Amygdala (tissue), 56 donors: ENCODE measurements at places on chromosomes 2 and 18.

DNA sequence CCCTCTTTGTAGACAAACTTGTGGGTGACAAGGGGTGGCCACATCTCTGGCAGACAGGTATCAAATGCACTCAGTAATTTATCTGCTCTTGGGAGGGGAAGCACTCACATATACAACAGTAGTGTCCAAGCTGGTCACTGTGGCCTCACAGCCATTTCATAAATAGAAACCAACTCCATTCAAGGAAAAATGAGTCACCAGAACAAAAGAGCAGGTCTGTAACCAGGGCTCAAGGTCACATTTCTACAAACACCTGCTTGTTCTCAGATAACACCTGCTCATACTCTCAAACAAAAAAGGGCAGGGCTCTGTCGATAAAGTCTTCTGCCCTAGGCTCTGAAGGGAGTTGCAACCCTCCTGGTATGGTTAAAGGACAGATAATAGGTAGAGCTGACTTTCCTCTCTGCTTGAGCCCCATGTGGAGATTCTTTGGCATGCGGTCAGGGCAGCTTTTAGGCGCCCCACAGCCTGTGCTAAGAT lies 459.0 kb downstream of the BCL11A start:
- DNase-seq = no peak

GRCh38 chr2:74778381-74779264 lies 55.3 kb upstream of the HK2 start:
- no peak for DNase-seq

DNA sequence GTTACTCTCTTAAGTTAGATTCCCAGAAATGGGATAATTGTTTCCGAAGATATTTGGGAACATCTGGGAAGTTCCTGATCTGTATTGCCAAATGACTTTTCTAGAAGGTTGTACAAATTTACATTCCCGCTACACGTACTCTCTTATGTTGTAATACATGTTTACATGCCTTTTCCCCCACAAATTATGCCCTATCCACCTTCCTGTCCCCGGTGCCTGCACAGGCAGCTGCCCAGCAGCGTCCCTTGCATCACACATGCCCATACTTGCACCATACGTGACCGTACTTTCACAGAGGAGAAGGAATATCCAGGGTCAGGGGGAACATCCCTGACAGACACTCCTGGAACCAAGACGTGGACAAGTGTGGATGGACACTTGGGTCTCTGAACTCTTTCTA lies 24.2 kb upstream of the KLF11 start:
- no peak for DNase-seq

- no peak for DNase-seq
Observed at GRCh38 chr2:53173698-53174455, 593.7 kb upstream of the CHAC2 start.

GRCh38 chr2:62471816-62472215 lies 34.2 kb downstream of the TMEM17 start:
- peak; percentile 8 for DNase-seq

DNA sequence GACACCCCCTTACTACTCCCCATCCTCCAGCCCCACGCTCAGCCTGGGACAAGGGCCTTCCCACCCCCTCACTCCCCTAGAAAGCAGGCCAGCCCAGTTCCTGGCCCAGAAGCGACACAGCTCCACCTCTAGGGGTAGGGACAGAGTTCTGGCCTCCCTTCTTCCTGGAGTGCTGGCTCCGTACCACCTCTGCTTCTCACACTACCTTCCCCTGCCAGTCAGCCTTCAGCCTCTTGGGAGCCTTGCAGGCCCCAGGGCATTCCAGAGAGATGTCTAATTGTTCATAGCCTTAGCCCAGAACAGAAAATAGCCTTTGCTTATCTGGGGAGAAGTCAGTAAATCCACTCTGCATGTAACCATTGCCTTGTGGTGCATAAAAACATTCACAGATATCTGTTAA lies 13.1 kb upstream of the CATIP start:
- no peak for DNase-seq

- DNase-seq = no peak
Observed at GRCh38 chr2:111905990-111906735, 7.8 kb downstream of the MERTK start.

- no peak for DNase-seq
Observed at GRCh38 chr2:71243634-71244301, 16.9 kb upstream of the PAIP2B start.

- no peak for DNase-seq
Observed at GRCh38 chr2:233137040-233137439, 76.9 kb downstream of the INPP5D start.

DNA sequence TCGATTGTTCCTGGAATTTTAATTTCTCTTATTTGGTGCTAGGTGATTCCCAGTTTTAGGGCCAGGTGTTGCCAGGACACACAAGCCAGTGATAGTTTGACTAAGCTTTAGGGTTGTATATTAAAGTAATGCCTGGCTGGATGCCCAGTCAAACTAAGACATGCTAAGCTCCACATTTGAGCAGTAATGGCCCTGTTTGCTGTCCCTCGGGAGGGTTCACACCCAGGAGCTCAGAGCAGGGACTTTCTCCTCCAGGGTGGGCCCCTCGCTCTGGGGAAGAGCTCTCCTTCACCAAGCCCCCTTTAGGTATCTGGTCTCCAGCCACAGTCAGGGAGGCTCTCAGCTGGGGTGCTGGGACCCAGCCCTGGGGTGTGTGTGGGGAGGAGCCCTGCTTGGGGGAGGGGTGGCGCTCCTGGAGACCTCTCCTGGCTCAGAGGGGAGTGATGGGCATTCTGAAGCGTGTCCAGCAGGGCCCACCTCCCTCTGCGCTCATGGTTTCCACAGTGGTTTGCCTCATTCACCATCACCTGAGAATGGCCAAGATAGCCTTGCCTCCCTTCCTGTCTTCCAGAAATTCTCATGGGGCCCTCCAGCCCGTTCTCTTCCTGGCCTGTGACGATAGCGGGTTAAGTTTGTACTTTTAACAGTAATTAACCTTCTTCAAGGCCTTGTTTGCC lies 31.7 kb downstream of the INPP4A start:
- DNase-seq = no peak

DNA sequence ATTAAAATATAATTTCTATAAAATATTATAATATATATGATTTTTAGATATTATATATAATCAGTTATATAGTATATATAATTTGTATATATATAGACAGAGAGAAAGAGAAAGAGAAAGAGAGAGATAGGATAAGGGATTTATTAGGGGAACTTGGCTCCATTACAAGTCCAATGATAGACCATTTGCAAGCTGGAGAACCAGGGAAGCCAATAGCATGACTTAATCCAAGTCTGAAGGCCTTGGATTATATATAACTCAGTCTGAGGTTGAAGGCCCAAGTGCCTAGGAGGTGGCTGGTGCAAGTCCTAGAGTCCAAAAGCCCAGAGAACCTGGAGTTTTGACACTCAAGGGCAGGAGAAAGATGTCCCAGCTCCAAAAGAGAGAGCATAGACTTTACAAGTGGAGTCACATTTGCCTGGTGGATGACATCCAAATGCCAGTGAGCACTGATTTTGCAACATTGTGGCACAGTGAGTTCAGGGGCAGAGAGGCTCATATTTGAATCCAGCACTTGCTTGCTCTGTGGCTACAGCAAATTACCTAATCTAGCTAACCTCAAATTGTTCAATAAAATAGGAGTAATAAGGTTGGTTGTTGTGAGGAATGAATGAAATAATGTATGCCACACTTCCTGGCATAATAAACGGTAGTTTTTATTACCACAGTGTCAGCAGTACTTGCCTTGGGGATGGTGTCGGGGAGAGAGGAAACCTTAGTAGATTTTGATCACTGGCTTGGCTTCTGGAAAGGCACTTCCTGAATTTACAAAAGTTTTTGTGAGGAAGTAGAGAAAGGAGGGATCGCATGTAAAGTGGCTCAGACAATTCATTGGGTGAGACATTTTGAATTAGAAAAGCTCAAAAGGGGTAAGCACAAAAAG lies 69.6 kb upstream of the CD28 start:
- no peak for DNase-seq

DNA sequence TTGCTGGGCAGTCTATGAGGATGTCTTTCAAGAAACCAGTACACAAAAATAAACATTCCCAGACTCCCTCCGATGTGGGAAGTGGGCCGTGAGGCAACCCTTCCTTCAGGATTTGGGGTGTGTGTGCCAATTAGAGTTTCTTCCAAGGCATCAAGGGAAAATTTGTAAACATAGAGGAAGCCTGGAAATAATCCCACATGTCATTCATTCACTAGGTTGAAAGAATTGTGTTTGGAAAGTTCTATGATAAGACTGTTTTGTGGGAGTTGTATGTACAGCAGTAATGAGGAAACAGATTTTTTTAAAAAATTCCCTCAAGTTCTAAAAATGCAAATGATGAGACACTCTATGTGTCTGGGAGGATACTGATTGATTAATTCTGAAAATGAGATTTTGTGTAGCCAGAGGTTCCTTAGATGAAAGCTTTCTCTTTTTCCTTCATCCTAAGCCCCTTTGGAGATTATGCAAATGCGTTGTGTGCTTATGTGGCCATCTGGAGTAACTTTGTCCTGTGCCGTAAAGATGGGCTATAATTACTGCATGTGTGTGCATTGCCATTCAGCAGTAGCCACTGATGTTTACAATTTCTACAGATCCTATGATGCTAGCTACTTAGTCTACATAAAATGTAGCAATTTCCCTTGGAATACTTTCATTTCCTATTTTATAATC lies 107.8 kb upstream of the TPO start:
- DNase-seq = no peak

DNA sequence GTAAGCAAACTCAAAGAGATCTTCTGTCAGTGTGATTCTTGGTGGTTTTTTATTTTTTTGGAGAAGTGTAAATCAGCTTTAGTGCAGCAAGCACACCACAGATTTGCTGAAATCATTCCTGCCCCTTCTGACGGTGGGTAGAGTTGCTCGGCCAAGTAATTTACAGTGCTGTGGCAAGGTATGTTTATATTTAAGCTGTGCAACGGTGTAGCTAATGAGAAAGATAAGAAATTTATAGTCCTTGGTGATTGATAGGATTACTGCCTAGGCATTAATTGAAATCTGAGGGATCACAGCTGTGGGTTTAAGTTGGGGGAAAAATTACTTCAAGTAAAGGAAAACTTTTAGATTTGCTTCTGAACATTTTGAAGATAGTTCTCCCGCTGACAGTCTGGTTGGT lies 286.6 kb downstream of the AGAP1 start:
- no peak for DNase-seq

DNA sequence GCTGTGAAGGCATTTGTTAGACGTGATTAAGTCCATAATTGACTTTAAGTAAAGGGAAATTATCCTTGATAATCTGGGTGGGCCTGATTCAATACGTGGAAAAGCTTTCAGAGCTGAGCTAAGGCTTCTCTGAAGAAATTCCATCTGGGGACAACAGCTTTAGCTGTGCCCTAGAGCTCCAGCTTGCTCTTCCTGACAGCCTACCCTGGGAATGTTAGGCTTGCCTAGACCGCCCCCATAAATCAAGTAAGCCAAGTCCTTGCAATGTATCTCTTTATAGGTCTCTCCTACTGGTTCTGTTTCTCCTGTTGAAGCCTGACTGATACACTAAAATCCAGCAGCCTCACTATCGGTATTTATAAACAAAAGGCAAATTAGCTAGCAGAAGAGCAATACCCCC lies 160.0 kb downstream of the STK39 start:
- no peak for DNase-seq

DNA sequence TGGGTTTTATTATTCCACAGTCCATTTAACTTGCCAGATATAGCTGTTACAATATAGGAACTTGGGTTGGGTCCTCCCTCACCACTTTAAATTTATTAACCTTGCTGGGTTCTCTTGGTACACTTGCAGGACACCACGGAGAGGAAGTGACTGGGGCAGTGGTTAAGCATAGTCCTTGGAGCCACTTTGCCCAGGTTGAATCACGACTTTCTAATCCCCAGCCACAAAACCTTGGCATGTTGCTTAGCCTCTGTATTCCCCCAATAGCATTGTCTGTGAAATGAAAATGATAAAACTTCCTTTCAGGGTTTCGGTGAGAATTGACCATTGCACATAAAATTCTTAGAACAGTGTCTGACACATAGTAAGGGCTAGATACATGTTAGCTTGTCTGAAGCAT lies 221.2 kb downstream of the IRS1 start:
- DNase-seq = no peak

DNA sequence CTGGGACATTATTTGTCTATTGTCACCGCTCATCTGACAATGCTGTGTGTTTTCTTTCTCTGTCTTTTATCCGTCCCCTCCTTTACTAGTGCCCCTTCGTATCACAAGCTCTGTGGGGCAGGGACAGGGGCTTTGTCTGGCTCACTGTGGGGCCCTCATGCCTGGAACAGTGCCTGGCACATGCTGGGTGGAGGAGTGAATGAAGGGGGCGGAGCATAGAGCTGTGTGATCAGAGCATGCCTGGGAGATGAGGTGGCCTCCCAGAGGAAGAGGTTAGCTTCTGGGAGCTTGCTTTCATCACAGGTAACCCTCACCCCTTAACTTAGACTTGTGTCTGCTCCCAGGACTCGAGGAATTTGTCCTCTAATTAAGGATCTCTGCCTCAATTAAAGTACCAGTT lies 16.4 kb downstream of the MTCL1 start:
- DNase-seq = no peak

- no peak for DNase-seq
Observed at GRCh38 chr18:62037012-62037742, 144.4 kb upstream of the RNF152 start.

- DNase-seq = no peak
Observed at GRCh38 chr2:111999809-112000208, 55.3 kb upstream of the TMEM87B start.

- no peak for DNase-seq
Observed at GRCh38 chr2:194105358-194105757, 1551.7 kb upstream of the SLC39A10 start.

- DNase-seq = no peak
Observed at GRCh38 chr2:11343368-11343649, 1.1 kb downstream of the ROCK2 start.

GRCh38 chr2:890791-891190 lies 59.9 kb upstream of the SNTG2 start:
- DNase-seq = no peak
